ENCODE measurements at places on chromosomes 2 and 18. TPM values are rescaled to one million over a fixed set of nuclear protein-coding genes. Genes with fewer than 3 reads are reported as not detected.

DNA sequence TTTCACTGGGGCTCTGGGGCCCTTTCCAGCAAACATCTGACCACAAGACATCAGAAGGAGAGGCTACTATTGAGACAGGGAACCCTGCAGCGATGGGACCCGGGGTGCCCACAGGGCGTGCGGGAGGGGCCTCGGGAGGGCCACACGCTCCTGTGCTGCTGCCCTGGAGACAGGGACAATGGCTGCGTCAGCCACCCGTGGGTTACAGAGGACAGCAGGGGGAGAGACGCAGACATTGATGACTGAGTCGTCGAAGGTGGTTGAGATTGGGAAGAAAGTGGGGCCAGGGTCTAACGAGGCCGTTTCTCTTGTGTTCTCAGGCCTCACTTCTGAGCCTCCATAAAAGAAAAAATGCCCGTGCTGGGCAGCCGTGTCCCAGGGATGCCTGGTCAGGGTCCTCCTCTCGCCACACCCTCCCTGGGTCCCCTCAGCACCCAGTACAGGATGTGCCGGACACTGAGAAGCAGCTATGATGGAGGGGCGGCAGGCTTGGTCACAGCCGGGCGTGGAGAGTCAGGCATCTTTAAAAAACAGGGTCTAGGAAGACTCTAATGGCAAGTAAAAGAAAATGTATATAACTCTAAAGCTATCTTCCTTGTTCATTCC is 73.9 kb downstream of the NDUFA10 start:
- no peak for DNase-seq

Gene ST6GAL2
- not detected for total RNA-seq

Gene TYW5
- 11.2 TPM for total RNA-seq

DNA sequence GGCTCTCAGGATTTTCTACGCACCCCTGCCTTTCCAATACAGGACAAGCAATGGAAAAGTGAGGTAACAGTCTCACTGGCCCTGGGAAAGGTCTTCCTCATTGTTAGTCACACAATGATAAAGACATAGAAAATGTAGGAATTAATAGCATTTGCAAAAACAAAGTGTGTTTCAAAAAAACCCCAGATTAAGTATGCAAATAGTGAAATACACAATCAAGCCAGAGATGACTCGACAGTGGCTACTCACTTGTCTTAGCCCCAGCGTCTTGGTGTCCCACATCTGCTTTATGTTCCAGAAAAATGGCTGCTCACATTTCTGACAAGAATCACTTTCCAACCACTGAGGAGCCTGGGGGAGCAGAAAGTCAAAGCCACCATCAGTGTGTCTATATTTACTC is 47.0 kb upstream of the AP1S3 start:
- DNase-seq = no peak

DNA sequence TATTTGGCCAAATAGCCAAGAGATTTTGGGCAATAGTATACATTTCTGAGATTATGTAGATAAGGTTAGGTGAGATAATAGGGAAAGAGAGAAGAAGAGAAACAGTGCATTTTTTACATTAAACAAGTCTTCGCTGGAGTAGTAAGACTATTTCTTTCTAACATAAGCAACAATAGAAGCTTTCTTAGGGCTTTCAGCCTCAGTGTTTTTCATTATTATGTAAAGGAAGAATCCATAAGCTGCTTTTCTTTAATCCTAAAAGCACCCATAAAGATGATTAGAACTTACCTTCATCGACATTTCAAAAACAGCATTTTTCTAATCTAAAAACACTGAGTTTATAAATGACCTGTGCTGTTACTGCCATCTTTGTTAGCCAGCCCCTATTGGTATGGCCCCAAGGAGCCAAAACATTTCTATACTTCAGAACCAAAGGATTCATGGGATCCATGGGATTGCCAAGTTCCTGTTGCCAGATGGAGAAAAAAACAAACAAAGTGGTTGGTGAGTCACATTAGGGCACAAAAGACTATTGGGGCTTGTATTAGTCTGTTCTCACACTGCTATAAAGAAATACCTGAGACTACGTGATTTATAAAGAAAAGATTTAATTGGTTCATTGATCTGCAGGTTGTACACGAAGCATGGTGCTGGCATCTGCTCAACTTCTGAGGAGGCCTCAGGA is 88.2 kb downstream of the SCG2 start:
- no peak for DNase-seq

- DNase-seq = peak; percentile 2
These were observed 13.1 kb downstream of the FBLN7 start for GRCh38 chr2:112151271-112151670.

- DNase-seq = no peak
These were observed 283.1 kb downstream of the CELF4 start for GRCh38 chr18:37282386-37283037.

All from activated CD4-positive, alpha-beta memory T cell treated with anti-CD3 and anti-CD28 coated beads, Interleukin-2, amount 10 ng/mL, durations not matched to agents 7 days and 5 days (primary cell).